NCI-H1417 treated with DMSO at 0.1 percent for 48 hours (cell line): ENCODE measurements at places on chromosomes 2 and 18.

DNA sequence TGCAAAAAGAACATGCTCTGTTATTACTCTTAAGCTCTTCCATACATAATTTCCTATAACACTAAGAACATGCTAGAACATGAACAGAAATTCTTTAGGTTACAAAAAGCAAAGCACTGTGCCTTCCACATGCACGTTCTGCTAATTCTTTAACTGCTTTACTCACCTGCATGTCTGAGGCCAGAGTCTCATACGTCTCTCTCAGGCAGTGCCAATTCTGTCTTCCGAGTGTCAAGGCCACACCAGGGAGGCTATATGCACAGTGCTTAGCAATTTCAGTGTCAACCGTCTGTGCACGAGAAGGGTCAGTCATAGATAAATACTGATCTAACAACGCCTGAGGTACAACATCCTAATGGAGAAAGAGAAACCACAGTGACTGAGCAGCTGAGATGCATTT lies 55.1 kb downstream of the PPP4R1 start:
- DNase-seq, result no peak

- DNase-seq, result no peak
Observed at GRCh38 chr18:23012249-23012648, 79.1 kb downstream of the RBBP8 start.

GRCh38 chr18:55275039-55275901 lies 312.7 kb downstream of the TCF4 start:
- DNase-seq, result no peak

- DNase-seq, result no peak
Observed at GRCh38 chr2:32342801-32343200, 14.0 kb upstream of the BIRC6 start.

- DNase-seq, result no peak
Observed at GRCh38 chr18:2083691-2084090, 487.6 kb downstream of the METTL4 start.

- DNase-seq, result no peak
Observed at GRCh38 chr2:26245810-26246209, 1.1 kb downstream of the HADHB start.

DNA sequence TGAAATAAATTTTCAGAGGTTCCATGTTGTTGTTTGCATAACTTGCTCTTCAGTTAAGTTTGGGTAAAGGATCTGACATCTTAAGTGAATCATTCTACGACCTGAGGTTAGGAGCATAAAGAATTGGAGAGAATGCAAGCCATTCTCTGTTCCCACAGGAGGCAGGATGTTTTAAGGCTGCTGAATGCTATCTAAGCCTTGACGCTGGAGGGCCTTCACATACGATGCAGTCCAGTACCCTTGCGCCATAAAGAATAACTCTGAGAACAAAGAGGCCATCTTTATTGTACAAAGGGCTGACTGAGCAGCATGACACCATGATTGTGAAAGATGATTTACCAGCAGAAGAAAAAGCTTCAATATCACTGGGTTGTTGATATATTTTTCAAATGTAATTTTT lies 198.4 kb downstream of the NYAP2 start:
- no peak for DNase-seq
